ENCODE measurements at places on chromosomes 2 and 18.

- DNase-seq: no peak
Measured at GRCh38 chr2:119377294-119377992, 10.7 kb downstream of the DBI start.

DNA sequence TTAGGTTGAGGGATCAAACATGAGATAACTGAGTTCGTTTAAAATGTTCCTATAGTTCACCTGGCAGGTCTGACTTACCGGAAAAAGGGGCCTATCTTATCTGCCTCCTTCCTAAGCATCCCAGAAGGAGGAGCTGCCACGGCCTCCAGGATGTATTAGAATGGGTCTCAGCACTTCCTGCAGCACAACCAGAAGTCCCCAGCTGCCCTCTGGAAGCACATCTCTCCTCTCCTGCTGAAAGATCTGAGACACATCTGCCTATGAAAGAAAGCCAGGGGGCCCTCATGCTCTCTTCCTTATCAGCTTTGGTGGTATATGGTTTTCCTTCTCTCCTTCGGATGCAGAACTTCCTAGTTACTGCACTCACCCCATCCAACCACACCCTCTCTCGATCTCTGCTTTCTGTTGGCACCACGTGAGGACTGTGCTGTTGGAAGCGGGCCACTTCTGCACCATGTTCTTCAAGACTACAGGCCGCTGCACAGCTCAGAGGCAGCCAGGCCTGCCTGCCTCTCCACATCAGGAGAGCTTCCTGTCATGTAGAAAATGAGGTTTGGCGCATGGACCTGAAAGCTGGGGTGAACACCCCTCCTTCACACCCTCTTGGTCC, 6.5 kb downstream of the IGFBP5 start:
- no peak for DNase-seq

DNA sequence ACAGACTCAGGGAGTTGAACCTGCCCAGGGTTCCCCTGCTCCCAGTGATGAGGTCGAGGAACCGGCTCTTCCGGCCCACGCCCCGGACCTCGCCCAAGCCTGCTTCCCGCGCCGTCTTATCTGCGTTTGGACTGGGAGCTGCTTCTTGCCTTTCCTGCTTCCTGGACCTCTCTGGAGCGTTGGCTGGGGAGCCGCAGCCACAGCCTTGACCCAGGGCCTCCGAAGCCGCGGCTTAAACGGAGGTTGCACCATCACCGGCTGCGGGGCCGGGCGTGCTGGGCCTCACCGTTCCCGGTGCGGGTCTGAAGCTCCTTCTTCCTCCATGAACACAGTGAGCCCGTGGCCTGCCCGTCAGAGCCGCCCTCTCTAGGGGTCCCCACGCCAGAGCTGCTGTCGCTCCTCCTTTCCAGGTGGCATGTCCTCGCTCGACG, 13.3 kb downstream of the NTSR2 start:
- no peak for DNase-seq

DNA sequence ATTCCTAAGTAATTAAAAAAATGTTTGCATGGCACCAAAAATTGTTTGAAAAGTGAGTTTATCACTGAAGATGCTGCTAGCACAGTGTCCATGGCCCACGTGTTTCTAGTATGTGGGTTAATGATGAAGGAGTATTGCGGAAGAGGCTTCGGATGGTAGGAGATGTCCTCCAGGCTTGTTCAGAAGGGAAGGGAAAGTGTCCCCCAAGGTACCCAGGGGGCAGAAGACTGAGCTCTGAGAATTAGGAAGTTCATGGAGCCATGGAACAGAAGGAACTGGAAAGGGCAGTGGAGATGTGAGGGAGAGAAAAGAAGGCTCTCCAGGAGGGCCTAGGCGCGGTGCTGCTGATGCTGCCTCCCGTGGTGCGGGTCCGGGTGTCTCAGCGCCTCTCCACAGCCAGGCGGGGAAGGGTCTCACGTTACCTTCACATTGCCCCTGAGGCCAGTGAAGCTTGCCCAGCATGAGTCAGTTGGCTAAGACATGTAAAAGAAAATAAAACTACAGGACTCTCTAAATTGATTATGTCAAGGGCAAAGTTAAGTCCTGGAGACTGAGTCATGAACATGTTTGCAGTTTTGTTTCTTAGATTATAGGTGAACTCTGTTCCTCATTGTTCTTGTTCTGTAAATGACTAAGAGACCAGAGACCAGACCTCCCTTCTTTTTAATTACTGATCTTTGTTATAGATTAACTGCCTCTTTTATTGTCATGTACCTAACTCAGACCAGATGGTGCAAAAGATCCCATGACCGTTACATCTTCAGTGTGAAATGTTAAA, 89.0 kb downstream of the MTCL1 start:
- peak; percentile 73 for DNase-seq

GRCh38 chr2:134432435-134432883, 178.6 kb downstream of the MGAT5 start:
- no peak for DNase-seq

DNA sequence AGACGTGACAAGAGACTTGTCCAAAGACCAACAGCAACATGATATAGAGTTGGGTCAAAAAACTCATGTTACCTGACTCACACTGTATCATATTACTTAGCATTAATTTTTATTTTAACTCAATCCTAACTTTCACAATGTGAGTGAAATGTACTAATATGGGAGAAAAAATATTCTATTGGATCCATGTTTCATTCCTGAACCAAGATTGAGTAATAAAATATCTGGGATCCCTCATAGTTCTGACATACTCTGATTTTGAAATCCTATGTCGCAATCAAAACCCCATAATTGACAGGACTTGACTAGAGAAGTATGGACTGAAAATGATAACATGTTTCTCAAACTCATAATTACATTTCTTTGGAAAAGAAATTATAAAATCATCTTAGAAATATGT, 190.4 kb downstream of the RIT2 start:
- no peak for DNase-seq

GRCh38 chr2:37784759-37785149, 113.3 kb upstream of the CDC42EP3 start:
- no peak for DNase-seq

GRCh38 chr2:98037666-98038336, 42.1 kb upstream of the TMEM131 start:
- DNase-seq: no peak

- DNase-seq: no peak
Measured at GRCh38 chr2:96877042-96877451, 7.2 kb upstream of the SEMA4C start.

GRCh38 chr2:131016826-131017741, 76.2 kb downstream of the FAM168B start:
- peak; percentile 81 for DNase-seq

DNA sequence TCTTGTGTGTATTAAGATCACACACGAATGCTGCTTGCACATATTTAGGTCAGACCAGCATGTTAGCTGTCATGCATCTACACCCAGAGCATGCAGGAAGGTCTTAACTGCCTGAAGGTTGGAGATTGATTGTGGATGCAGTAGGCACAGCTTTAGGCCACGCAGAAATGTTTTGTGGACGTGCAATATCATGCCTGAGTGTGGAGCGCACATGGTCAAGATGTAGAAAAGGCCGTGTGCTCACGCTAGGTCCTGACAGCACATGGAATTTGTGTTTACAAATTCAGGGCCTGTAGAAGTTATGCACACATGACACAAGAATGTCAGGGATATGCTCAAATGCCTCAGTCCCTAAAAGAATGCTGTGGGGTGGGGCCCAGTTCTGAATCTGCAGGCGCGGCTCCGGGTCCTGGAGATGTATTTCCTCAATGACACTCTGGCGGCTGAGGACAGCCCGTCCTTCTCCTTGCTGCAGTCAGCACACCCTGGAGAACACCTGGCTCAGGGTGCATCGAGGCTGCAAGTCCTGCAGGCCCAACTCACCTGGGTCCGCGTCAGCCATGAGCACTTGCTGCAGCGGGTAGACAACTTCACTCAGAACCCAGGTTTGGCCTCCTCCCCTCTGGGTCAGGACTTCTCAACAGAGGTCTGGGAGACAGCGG, 27.9 kb downstream of the MARCO start:
- DNase-seq: no peak

DNA sequence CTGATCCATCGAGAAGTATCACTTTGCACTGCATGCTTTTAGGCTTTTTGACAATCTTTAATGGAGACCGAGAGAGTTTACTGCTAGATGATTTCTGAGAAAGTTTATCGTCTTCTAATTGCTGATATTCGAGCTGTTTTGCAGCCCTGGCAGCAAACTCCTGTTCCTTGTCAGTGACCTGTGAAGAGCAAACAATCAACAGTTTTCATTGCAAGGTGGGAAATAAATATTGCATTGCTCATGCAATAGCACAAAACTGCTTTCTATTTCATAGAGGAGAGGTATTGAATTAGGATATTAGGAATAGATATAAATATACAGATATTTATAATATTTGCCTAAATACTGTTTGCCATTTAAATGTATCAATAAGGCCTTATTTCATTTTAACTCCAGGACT, 65.5 kb downstream of the EPB41L3 start:
- no peak for DNase-seq

DNA sequence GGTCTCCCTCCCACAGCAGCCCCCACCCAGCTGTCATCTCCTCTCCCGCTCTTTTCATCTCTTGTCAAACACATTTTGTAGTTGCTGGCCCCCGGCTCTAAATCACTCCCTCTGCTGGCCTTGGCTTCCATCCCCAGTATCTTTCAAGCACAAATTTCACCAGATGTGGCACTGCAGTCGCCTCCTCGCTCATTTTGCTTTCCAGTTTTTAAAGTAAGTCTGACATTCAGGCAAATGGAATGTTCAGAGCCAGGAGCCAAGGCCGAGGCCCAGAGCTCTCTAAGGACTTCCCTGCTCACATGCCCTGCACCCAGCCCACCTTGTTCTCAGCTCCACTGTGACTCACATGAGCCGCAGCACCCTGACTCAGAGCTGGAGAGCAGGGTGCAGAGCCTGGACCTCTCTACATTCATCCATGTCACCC, 158.4 kb downstream of the GALNT14 start:
- DNase-seq: peak; percentile 94

DNA sequence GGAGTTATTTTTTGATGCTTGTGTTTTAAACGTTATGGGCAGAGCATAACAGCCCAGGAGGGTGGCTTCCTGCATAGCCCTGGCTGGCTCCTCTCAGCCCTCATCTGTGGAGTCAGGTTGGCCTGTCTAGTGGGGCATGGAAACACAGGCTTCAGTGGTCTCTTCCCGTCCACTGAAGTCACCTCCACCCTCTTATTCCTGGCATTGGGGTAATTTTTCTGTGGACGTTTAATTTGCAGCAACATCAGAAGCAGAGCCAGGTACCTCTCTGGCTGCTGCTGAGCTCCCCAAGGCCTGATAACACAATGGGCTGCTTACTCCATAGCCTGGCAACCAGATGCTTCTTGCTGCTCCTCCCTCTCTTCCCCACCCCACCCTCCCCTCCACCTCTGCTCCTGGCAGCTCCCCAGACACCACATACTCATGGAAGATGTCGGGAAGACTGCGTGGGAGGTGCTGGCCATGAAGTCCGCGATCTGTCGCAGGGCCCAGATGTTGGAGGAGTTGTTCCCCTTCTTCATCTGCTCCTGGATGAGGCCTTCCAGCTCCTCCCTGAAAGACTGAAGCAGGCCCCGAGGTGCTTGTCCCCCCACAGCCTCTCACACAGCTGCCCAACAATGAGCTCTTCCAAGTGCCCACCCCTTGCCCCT, 64.0 kb downstream of the ADD2 start:
- DNase-seq: peak; percentile 85

DNA sequence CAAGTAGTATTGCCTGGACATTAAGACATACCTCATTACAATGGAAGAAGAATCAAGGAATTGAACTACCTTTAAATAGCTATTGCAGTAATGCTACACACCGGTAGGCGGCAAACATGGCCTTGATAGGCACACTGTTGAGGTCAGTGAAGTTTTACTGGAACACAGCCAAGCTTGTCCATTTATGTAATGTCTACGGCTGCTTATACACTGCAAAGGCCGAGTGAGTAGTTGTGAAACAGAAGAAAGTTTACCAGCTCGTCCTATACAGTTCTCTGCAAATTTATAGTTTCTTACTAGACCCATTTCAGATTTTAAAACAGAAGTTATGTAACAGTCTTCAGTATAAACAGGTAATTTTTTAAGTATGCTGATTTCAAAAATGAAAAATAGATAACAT, 38.8 kb downstream of the PPP4R1 start:
- peak; percentile 87 for DNase-seq

GRCh38 chr2:1781291-1782080, 37.2 kb upstream of the PXDN start:
- DNase-seq: no peak

- DNase-seq: no peak
Measured at GRCh38 chr2:52933878-52934277, 833.7 kb upstream of the CHAC2 start.

- peak; percentile 30 for DNase-seq
Measured at GRCh38 chr2:85889627-85890281, 964 bp upstream of the ST3GAL5 start.

DNA sequence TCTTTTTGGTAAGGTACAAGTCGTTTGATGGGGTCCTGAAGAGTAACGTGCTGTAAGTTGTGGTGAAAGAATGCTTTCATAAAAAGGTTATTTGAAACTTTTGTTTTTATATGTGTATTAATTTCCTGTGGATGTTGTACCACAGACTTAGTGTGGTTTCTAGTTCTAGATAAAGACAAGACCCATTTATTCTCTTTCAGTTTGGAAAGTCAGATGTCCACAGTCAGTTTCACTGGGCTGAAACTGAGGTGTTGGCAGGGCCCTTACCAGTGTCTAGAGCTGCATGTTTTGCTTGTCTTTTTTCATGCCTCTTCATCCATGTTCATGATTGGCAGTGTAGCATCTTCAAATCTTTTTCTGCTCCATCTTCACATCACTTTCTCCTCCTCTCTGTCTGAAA, 22.1 kb upstream of the DOCK10 start:
- DNase-seq: no peak

DNA sequence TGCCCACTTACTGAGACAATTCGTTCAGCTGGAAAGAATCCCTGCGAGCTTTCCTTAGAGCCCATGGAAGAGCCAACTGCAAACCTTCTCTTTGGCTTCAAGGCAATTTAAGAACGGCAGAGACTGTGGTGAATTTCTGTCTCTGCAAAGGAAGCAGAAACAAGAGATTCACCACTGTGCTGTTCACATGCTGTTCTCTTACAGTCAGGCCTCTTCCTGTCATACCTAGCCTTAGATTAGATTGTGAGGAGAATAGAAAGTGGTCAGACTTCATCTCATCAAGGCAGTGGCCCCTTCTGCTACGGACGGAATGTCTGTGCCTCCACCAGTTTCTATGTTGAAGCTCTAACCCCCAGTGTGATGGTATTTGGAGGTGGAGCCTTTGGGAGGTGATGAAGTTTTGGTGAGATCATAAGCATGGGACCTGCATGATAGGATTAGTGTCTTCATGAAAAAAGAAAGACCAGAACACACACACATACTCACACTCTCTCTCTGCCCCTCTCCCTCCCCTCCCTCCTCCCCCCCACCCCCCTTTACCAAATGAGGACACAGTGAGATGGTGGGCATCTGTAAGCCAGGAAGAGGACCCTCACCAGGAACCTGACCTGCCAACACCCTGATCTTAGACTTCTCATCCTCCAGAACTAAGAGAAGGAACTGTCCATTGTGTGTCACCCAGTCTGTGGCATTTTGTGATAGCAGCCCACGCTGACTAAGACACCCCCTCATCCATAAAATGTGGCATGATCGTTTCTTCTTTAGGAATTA, 45.6 kb upstream of the NRP2 start:
- DNase-seq: peak; percentile 10
